Caki2 (cell line): ENCODE measurements at places on chromosomes 2 and 18. TPM values are rescaled to one million over a fixed set of nuclear protein-coding genes. Genes with fewer than 3 reads are reported as not detected.

DNA sequence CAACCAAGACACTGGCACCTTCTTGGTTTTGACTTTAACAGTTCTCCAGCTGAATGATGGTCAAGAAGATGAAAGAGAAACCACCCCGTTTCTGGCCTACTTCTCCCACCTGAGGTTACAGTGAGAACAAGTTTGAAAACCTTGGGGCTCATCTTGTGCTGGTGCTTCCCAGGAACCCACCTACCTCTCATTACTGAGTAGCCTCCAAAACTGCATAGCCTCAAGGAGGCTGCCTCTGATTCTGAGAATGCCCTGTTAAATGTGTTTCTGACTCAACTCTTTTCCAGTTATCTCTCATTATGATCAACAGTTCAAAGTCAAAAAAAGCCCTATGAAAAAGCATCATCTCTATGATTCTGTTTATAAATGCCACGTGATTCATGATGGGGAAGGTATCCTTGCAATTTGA, 121.9 kb downstream of the CACNB4 start:
- DNase-seq, result no peak

DNA sequence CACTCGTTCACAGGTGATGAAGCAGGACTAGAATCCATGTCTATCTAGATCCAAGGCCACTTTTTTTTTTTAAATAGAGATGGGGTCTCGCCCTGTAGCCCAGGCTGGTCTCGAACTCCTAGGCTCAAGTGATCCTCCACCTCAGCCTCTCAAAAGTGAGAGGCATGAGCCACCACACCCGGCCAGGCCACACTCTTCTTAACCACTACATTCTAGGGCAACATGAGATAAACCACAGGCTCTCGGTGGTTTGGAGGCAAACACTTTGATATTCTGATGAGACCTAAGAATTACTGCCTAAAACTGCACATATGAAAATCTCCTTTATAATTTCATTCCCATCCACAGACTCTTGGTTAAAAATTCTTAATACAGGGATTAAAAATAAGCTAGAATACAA, 51.8 kb downstream of the USP34 start:
- DNase-seq, result no peak

GRCh38 chr2:225276207-225276606, 123.3 kb upstream of the NYAP2 start:
- DNase-seq, result no peak

DNA sequence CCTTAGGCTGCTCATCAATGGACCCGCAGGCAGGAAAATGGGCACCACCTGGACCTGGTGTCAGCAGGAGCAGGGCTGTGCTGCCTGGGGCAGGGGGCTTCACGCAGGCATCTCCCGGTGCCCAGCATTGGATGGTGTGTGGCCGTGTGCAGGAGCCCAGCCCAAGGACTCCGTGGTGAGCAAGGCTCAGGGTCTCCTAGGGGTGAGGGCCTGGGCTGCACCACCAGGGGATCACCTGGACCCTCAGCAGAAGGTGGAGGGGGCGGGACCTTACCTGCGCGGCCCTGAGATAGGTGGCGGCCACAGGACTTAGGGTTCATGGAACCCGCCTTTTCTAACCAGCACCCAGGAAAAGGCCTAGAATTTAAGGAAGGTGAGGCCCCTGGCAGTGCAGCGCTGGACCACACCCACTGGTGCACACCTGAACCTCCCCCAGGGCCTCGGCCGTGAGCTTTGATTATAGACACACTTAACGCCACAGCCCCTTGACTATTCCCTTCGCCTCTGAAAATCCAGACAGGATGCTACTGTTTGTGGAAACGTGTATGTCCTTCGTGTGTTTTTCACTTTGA, 89.0 kb downstream of the TMEM18 start:
- DNase-seq, result no peak

DNA sequence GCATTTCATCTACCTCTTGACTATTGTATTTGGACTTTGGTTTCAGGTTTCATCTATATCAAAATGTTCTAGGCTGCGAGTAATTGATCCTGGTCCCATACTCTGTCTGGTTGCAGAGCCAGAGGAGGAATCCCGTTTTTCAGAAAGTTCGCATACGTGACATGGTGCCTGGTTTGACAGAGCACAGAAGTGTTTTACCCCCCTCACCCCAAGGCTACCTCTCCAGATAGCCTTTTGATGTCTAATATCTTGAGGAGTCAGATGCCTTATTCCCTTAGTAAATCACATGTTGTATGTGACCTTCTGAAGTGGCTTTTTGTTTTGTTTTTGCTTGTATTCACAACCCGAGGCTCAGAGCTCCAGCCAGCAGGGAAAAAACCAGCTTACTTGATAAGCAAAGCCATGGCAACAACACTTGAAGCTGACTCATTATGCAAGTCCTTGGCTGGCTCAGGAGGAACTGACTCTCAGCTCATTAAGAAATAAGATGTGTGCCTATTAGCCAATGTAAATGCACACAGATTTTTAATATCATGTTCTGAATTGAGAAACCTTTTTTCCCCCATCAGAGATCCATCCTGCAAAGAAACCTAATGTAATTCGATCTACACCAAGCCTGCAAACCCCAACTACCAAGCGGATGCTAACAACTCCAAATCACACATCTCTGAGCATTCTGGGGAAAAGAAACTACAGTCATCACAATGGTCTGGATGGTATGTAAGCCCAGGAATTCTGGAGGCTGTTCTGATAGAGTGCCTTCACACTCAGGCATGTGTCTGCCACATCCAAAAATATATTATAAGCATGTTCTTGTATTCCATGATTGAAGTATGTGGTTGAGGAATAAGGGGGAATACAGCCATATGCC, 41.4 kb downstream of the OXER1 start:
- DNase-seq, result peak; percentile 40

- no peak for DNase-seq
These were observed 96.4 kb downstream of the EN1 start for GRCh38 chr2:118750959-118751565.

- DNase-seq, result no peak
These were observed 212.3 kb downstream of the CDH20 start for GRCh38 chr18:61545281-61546245.

DNA sequence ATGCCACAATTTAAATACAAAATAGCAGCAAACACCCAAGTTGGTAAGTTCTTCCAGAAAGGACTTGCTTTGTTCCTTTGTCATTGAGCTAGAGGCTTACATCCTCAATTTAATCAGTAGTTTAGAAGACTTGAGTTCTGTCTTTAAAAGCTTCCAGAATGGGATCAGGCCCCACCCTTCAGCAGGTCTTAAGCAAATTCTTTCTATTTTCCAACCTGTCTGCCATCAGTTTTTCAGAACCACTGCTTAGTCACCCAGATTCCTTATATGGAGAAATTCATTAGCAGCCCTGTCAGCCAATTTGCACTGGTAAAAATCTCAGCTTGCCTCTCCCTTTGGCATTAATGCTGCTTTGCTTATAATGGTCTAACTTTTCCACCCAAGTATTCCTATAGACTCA, 263.6 kb upstream of the HNMT start:
- no peak for DNase-seq

GRCh38 chr18:24003903-24004640, 10.5 kb upstream of the TTC39C start:
- no peak for DNase-seq

GRCh38 chr2:127622561-127623387, 23.2 kb upstream of the GPR17 start:
- DNase-seq, result no peak

DNA sequence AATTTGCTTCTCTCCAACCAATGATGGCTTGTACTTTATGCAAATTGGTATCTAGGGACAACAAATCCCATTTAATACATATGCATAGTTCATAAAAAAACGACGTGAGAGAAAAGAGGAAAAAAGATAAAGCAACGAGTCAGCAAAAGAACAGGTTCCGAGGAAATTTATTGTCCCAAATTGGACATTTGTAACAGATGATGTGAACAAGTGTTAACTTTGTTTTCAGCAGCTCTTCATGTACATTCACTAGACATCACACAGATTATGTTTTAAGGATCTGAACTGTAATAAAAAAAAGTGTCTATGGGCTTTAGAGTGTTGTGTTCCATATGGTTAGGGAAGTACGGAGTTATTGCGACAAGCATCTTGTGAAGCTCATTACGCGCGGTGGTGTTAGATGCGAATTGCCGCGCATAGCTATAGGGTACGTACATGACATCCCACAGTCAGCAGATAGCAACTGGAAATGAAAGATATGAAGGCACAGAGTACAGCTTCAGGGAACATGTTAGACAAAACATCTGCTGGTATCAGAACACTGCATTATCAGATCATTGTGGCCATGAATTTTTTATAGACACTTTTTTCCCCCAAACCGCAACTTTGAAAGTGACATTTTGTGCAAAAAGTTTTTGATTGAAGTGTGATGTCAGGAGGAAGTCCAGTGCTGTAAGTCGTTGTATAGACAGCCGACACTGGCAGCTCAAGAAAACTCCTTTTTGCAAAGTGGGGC, 1073.1 kb upstream of the FANCL start:
- no peak for DNase-seq

- DNase-seq, result peak; percentile 82
These were observed 46.3 kb downstream of the PSD4 start for GRCh38 chr2:113219889-113220641.

DNA sequence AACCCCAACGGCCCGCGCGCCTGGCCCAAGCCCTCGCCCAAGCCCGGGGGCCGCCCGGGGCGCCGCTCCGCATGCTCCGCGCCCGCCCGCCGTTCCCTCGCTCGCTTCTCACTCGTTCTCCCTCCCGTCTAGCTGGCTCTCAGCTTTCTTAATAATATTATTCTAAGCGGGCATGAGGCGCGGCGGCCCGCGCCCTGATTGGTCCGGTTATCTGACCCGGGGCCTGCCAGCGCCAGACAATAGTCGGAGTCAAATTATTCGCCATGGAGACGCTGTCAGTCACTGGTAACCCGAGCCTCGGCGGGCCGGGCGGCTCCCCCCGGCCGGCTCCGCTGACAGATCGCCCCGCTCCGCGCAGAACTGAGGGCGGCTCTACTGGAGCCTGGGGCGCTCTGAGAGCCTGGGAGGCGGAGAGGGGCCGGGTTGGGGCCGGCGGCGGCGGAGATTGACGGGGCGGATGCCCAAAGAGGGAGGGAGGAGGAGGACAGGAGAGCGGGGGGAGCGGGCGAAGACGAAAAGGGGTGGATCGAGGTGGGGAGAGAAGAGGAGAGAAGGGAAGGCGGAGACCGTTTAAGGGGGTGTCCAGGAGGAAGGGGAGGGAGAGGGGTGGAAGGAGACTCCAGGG, at the start of gene SIX2:
Gene SIX2 (minus strand): TSS at position 150 of the 625 bp plus-strand sequence. CDS start 342 bp downstream, outside the sequence.
- peak; percentile 99 for DNase-seq

DNA sequence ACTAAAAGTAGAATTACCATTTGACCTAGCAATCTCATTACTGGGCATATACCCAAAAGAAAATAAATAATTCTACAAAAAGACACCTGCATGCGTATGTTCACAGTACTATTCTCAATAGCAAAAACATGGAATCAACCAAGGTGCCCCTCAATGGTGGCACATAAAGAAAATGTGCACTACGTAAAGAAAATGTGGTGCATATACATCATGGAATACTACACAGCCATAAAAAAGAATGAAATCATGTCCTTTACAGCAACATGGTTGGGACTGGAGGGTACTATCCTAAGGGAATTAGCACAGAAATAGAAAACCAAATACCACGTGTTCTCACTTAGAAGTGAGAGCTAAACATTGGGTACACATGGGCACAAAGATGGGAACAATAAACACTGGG, 250.7 kb upstream of the TNP1 start:
- DNase-seq, result no peak

- DNase-seq, result no peak
These were observed 64.8 kb upstream of the STK39 start for GRCh38 chr2:168312036-168312822.

- DNase-seq, result no peak
These were observed 58.1 kb upstream of the TGIF1 start for GRCh38 chr18:3391704-3392466.

GRCh38 chr18:22709288-22710060, 223.7 kb upstream of the RBBP8 start:
- DNase-seq, result no peak

GRCh38 chr18:49335677-49336076, 124.8 kb downstream of the DYM start:
- no peak for DNase-seq

GRCh38 chr2:86272111-86272510, 65.3 kb downstream of the REEP1 start:
- DNase-seq, result no peak

DNA sequence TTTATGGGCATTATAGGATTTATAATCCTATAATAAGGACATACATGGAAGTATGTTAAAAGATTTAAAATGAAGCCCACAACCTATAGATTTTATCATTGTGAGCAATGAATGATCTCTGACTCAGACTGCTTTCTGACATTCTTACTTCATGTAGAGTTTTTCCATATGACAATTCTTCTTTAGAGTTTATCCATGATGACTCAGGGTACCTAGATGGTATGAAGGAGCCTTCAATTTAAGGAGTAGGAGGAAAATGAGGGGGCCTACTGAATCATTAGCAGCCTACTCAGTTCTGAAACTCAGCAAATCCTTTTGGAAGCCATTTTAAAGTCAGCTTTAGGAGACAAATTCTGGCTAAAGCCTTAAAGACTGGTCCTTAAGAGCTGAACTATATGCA, 10.4 kb downstream of the PELI1 start:
- no peak for DNase-seq

- DNase-seq, result no peak
These were observed 441.3 kb upstream of the SLC14A2 start for GRCh38 chr18:45173799-45174519.

- no peak for DNase-seq
These were observed 214.4 kb upstream of the SLC39A10 start for GRCh38 chr2:195442458-195443175.

- no peak for DNase-seq
These were observed 291.0 kb upstream of the DOK6 start for GRCh38 chr18:69109686-69110085.

- peak; percentile 22 for DNase-seq
These were observed 11.4 kb downstream of the ID2 start for GRCh38 chr2:8693157-8693821.

DNA sequence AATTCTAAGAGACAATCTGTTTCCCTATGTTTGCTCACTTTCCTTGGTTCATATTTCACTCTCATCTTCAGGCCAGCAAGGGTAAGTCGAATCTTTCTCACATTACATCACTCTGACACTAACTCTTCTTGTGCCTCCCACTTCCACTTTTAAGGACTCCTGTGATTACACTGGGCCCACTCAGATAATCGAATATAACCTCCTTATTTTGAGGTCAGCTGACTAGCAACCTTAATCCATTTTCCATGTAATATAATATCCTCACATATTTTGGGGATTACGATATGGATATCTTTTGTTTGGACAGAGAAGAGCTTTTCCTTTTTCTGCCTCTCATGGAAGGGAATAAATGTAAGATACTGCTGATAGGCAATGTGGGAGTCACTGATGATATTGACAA, 2015.7 kb upstream of the LRRTM1 start:
- no peak for DNase-seq

- DNase-seq, result no peak
These were observed 135.0 kb upstream of the ARL4C start for GRCh38 chr2:234631646-234632514.

- no peak for DNase-seq
These were observed 83.4 kb downstream of the MTCL1 start for GRCh38 chr18:8788503-8789429.

- DNase-seq, result no peak
These were observed 225.4 kb upstream of the SIX3 start for GRCh38 chr2:44716131-44716530.

- peak; percentile 45 for DNase-seq
These were observed 330.0 kb upstream of the PKDCC start for GRCh38 chr2:41717839-41718238.

The BCL11A gene
- not detected in 2 replicates for total RNA-seq

The CD28 gene
- total RNA-seq, result not detected in 2 replicates

The FZD7 gene
- 83.2 and 92.1 TPM in 2 replicates for total RNA-seq

The ACTG2 gene
- total RNA-seq, result not detected in 2 replicates

The TUBB8B gene
- not detected in 2 replicates for total RNA-seq

The SULT1C2 gene
- 41.4 and 42.8 TPM in 2 replicates for total RNA-seq

The PER2 gene
- total RNA-seq, result 0.95 and 1.0 TPM in 2 replicates

The EIF2AK3 gene
- 13.7 and 17.1 TPM in 2 replicates for total RNA-seq

The SCG2 gene
- total RNA-seq, result 2.4 and 3.1 TPM in 2 replicates

The IL1RN gene
- total RNA-seq, result 0.78 and 2.6 TPM in 2 replicates
